Adrenal gland (tissue), 19 donors: ENCODE measurements at places on chromosomes 13 and 19.

- H3K4me1 ChIP-seq, result peaks cover 77% of the 10 kb centered on the region
- no peaks in the 10 kb centered on the region for H3K36me3 ChIP-seq
- no peak overlapping the region for H3K27ac ChIP-seq
- no peaks in the 10 kb centered on the region for H3K27me3 ChIP-seq
These were observed 9.8 kb downstream of the STK24 start for GRCh38 chr13:98567140-98567539.

DNA sequence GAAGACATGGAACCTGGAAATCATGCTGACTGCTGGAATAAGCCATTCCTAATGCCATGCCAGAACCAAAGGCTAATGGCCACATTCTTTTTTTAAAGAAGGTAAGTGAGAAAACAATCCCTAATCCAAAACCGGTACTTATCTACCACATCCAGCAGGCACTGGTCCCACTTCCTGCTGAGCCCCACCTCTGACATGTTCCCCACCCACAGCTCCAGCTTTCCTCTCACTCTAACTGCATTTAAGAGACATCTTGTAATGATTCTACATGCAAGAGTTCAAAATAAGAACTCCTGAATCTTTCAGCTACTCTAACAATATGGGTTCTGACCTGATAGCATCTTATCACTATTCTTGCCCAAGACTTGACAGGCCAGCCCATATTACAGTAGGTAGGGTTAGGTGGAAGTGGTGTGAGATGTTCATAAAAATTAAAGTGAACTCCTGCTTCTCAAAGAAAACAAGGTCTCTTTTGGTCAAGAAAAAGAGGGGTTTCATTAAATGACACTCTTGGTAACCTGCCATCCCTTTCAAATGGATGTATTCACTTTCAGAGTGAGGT is 41.9 kb downstream of the N4BP2L2 start:
- H3K36me3 ChIP-seq, result no peaks in the 10 kb centered on the region
- H3K4me3 ChIP-seq, result no peak overlapping the region
- DNase-seq, result no peak

- no peaks in the 10 kb centered on the region for H3K36me3 ChIP-seq
- no peaks in the 10 kb centered on the region for H3K27me3 ChIP-seq
- peak overlapping the region; percentile 42 for H3K27ac ChIP-seq
These were observed 637 bp downstream of the RANBP3 start for GRCh38 chr19:5977222-5977784.

DNA sequence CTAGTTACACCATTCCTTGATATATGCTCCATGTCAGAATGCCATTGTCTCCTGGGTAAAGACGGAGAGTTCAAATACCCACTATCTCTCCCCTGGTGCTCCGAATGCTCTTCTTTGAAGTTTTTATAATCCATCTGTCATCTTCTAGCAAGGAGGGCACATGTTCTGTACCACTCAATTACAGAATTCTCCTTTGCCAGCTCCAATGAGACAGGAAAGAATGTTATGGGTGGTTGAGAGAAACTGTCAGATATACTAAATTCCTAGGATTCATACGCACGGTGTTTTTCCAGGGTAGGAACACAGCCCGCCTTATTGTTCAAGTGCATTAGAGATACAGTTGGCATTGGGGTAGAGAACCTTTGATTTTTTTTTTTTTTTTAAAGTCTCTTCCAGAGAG is 118.0 kb upstream of the ZNF536 start:
- DNase-seq, result no peak
- peak overlapping the region; percentile 38 for H3K4me3 ChIP-seq
- no peak overlapping the region for H3K27ac ChIP-seq
- no peaks in the 10 kb centered on the region for H3K27me3 ChIP-seq
- peaks cover 9% of the 10 kb centered on the region for H3K4me1 ChIP-seq

DNA sequence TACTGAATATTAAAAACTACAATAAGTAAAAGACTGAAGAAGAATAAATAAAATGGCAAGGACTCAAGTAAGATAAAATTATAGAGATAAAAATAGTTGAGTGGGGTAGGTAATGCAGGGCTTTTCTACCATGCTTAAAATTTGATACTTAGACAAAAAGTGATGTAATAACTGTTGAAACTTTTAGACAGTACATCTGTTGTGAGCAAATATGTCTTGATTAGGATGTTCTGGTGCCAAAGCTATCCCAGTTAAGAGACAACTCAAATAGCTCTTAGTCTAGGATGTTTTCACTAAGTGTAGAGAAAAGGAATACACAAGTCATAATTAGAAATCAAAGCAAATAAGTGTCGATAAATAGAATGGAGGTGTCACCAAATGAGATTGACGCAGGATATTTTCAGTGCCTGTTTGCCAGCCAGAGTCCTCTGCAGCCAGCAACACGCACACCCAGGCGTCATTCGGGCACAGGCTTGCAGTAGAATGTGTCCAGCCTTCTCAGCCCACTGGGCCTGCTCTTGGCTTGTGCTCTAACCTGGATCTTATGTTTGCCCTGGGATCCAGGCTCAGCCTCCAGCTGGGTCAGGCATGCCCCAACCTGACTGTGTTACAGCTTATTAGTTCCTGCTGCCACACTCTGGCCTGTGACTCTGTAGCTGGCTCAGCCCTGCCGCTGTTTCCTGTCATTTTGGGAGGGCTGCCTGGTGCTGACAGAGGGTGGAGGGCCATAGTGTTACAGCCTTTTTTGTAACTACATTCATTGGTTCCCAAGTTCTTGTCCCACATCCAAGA is 766.2 kb downstream of the PCDH17 start:
- H3K4me3 ChIP-seq, result no peak overlapping the region
- H3K4me1 ChIP-seq, result no peaks in the 10 kb centered on the region
- H3K36me3 ChIP-seq, result no peaks in the 10 kb centered on the region

- no peaks in the 10 kb centered on the region for H3K27me3 ChIP-seq
- H3K36me3 ChIP-seq, result no peaks in the 10 kb centered on the region
- no peak overlapping the region for H3K4me3 ChIP-seq
- H3K27ac ChIP-seq, result no peak overlapping the region
These were observed 1262.5 kb downstream of the EFNB2 start for GRCh38 chr13:105272660-105273631.

- no peak overlapping the region for H3K4me3 ChIP-seq
- H3K36me3 ChIP-seq, result no peaks in the 10 kb centered on the region
- DNase-seq, result no peak
- H3K27ac ChIP-seq, result no peak overlapping the region
- H3K4me1 ChIP-seq, result no peaks in the 10 kb centered on the region
- no peaks in the 10 kb centered on the region for H3K27me3 ChIP-seq
These were observed 213.3 kb downstream of the POSTN start for GRCh38 chr13:37385248-37385647.

- no peaks in the 10 kb centered on the region for H3K27me3 ChIP-seq
- no peak for DNase-seq
- H3K36me3 ChIP-seq, result no peaks in the 10 kb centered on the region
These were observed 31.3 kb downstream of the KCTD12 start for GRCh38 chr13:76854894-76855293.

GRCh38 chr19:28117143-28117542 is 1095.8 kb downstream of the UQCRFS1 start:
- no peak overlapping the region for H3K27ac ChIP-seq
- no peaks in the 10 kb centered on the region for H3K4me1 ChIP-seq
- no peaks in the 10 kb centered on the region for H3K36me3 ChIP-seq
- DNase-seq, result no peak

- no peaks in the 10 kb centered on the region for H3K4me1 ChIP-seq
- no peaks in the 10 kb centered on the region for H3K36me3 ChIP-seq
- peaks cover 10% of the 10 kb centered on the region for H3K27me3 ChIP-seq
- H3K27ac ChIP-seq, result no peak overlapping the region
- no peak overlapping the region for H3K4me3 ChIP-seq
These were observed 14.9 kb downstream of the LAIR2 start for GRCh38 chr19:54517483-54517882.

DNA sequence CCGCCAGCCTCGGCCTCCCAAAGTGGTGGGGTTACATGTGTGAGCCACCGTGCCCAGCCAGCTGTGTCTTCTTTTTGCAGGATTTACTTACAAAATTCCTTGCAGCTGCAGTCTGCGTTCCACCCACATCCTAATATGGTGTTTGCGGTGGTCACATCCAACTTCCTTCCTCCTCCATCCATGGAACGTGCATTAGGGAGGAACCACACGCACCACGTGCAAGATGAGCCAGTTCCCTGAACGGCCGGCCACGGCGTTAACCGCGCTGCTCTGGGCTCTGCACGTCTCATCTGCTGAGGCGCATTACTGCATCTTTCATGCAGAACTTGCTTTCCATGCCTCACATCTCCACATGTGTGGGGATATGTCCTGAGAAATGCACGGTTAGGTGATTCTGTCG is 13.0 kb upstream of the SIGLEC11 start:
- DNase-seq, result no peak
- no peak overlapping the region for H3K4me3 ChIP-seq
- no peak overlapping the region for H3K27ac ChIP-seq
- H3K4me1 ChIP-seq, result peaks cover 7% of the 10 kb centered on the region

DNA sequence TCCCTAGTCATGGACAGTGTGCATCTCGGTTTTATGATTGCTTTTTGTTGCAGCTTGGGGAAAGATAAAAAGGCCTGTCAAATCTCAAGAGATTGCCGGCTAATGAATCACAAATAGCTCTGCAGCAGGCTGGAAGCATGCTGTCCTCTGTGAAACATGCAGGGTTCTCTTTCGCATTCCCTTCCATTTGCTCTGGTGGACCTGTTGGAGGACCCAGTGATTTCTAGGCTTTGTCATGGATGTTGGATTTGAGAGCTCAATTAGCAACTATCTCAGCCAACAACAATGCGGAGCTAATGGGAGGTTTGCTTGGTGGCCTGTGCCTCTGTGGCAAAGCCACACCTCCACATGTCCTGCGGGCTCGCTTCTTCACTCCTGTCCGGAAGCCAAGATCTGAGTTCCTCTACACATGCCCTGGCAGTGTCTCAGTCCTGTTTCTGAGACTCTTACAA is 418.1 kb upstream of the ARGLU1 start:
- no peak overlapping the region for H3K27ac ChIP-seq
- H3K4me3 ChIP-seq, result no peak overlapping the region
- no peak for DNase-seq
- no peaks in the 10 kb centered on the region for H3K27me3 ChIP-seq
- H3K36me3 ChIP-seq, result no peaks in the 10 kb centered on the region
- H3K4me1 ChIP-seq, result no peaks in the 10 kb centered on the region

DNA sequence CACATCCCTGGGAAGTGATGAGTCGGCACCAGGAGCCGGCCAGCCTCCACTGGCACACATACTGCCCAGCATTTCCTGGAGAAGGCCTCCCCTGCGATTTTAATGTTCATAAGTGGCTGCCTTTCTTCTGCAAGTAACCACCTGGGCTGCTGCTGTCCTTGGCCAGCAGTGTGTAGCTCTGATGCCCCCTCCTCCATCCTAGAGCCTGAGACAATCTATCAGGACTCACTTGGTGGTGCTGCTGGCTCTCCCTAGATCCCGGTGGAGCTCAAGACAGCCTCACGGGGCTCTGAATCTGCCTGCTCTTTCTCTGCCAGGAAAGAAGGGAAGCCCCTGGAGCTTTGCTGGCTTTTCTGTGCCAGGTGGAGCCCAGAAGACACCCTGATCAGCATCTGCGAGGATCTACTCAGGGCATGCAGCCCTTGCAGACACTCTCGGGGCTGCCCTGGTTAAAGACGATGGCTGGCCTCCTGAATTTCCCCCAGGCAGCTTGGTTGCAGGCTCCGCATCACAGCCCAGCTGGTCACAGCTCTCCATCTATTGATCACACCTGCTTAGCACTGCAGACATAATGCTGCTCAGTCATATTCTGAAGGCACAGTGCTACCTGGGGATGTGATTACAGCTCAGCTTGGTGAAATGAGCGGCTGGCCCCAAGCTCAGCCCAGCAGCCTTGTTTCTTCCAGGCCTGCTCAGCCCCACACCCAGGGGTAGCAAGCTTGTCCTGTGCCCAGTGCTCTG is 122.3 kb downstream of the ZDHHC20 start:
- H3K27ac ChIP-seq, result no peak overlapping the region
- no peak for DNase-seq
- H3K27me3 ChIP-seq, result no peaks in the 10 kb centered on the region
- H3K36me3 ChIP-seq, result no peaks in the 10 kb centered on the region
- H3K4me1 ChIP-seq, result no peaks in the 10 kb centered on the region

- peak overlapping the region; percentile 48 for H3K4me3 ChIP-seq
- peaks cover 54% of the 10 kb centered on the region for H3K4me1 ChIP-seq
- H3K27me3 ChIP-seq, result no peaks in the 10 kb centered on the region
These were observed 11.1 kb downstream of the CIC start for GRCh38 chr19:42279902-42280814.

DNA sequence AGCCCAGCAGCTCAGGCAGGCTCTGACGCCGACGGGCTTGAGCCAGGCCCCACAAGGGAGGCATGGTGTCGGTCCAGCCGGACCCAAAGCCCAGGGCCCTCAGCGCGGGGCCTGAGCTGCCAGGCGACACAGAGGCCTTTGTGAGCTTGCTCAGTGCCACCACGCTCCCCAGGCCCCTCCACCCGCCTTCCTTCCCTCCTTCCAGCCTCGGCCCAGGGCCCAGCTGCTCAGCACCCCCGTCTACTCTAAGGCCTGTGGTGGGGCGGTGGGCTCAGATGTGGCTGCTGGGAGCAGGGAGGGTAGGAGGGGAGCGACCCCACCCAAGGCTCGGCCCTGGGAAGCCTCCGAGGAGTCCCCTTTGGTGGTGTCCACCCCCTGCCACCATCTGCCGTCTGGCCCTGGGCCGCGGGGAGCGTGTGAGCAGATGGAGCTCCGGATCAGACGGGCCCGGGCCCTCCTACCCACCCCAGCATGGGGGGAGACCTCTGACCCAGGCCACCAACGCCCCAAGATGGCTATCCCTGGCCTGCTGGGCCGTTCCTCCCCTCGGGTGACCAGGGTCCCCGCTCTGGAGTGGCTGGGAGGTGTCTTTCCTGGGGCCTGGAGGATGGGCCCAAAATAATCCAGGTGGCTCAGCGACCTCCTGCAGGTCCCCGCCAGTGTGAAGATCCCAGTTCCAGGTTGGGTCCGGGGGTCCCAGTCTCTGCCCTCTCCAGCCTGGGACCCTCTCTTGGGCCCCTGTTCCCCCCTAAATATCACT is 7.8 kb downstream of the ZBTB7A start:
- peak overlapping the region; percentile 90 for H3K27ac ChIP-seq
- H3K27me3 ChIP-seq, result no peaks in the 10 kb centered on the region
- peak; percentile 57 for DNase-seq
- H3K36me3 ChIP-seq, result peaks cover 14% of the 10 kb centered on the region
- H3K4me1 ChIP-seq, result peaks cover 67% of the 10 kb centered on the region
- no peak overlapping the region for H3K4me3 ChIP-seq

- no peaks in the 10 kb centered on the region for H3K27me3 ChIP-seq
- no peaks in the 10 kb centered on the region for H3K36me3 ChIP-seq
- H3K27ac ChIP-seq, result no peak overlapping the region
- DNase-seq, result no peak
- H3K4me3 ChIP-seq, result no peak overlapping the region
- no peaks in the 10 kb centered on the region for H3K4me1 ChIP-seq
These were observed 1369.9 kb downstream of the EFNB2 start for GRCh38 chr13:105165449-105166125.

DNA sequence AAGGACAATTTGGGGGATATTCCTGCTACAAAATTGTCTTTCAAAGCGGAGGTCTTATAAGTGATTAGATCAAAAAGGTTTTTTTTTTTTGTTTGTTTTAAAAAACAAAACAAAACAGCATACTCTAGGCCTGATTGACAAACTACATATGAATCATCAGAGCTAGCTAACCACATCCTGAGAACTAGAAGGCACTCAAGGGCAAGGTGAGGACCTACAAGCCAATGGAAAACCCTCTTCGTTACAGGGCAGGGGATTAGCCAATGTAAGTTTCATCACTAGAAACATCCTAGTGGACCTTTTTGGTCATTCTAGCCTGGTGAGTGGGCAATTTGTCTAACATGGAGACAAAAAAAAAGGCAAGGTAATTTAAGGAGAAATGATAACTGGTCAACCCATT is 428.6 kb downstream of the RFC3 start:
- H3K27ac ChIP-seq, result no peak overlapping the region
- no peaks in the 10 kb centered on the region for H3K36me3 ChIP-seq
- H3K27me3 ChIP-seq, result no peaks in the 10 kb centered on the region

GRCh38 chr13:20182231-20182846 is 10.4 kb downstream of the GJB2 start:
- peak; percentile 65 for DNase-seq
- H3K27me3 ChIP-seq, result peaks cover 27% of the 10 kb centered on the region
- H3K4me3 ChIP-seq, result no peak overlapping the region
- no peaks in the 10 kb centered on the region for H3K4me1 ChIP-seq
- no peaks in the 10 kb centered on the region for H3K36me3 ChIP-seq
